CD8-positive, alpha-beta T cell (primary cell): ENCODE measurements at places on chromosomes 2 and 18.

DNA sequence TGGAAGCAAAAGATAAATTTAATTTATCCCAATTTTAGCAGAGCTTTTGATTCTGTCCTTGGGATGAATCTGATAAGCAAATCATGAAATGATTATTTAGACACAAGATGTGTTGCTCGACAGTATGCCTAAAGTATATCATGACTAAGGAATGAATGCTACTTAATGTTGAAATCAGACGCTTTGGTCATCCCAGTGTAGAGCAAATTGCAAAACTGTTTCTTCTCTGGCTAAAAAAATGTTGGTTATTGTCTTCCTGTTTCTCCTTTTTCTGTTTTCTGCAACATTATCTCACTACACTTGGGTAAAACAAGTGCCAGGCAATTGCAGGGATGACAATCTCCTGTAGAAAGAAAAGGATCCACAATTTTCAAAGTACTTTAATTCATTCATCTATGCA is 66.4 kb downstream of the BABAM2 start:
- no peak for DNase-seq

DNA sequence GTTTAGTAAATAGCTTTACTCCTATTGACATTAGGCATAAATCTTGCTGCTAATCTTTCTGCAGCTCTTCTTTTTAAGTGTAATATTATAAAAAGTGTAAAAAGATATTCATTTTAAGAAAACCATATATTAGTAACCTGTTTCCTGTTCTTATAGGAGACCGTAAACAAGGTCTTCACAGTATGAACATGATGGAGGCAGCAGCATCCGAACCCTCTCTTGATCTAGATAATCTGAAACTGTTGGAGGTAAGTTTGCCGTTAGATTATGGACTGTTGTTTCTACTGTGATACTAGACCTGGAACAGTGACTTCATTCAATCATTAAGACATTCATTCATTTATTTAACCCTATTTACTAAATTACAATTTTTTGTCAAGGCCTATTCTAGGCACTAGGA is 120.0 kb upstream of the FAM117B start:
- no peak for DNase-seq

GRCh38 chr2:100535855-100536254 is 26.9 kb upstream of the PDCL3 start:
- DNase-seq = no peak

GRCh38 chr2:281381-281780 is 6.5 kb downstream of the ALKAL2 start:
- DNase-seq = no peak

DNA sequence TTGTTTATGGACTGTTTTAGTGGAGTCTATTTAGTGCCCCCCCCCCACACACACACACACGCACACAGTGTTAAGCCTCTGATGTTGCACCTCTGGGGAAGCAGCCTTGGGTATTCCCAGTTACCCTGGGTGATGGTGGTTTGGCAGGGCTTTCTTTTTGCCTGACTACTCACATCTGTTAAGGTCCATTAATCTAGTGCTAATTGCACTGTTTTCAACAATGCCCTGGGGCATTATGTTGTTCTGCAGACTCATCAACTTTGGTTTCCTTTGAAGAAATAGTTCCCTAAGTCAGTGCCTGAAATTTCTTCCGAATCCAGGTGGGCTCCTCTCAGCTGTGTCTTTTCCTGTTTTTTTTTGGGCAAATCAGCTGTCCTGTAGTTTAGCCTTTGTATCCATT is 34.7 kb downstream of the SPOPL start:
- no peak for DNase-seq

GRCh38 chr2:161118722-161119121 is 41.5 kb upstream of the TANK start:
- DNase-seq = no peak

DNA sequence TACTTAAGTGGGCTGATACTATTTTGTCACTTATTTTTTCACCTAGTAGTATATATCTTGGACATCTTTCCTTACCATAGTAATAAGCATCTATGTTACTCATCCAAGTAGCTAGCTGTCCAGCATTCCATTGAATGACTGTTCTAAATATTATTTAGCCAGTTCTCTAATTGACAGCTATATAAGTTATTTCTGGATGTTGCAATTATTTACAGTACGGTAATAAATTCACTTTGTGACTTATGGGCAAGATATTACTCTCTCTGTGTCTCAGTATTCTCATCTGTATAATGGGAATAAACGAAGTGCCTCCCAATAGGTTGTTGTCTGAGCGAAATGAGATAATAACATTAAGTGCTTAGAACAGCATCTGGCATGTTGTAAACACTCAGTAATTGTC is 46.6 kb upstream of the AGAP1 start:
- DNase-seq = no peak

- DNase-seq = no peak
Measured at GRCh38 chr2:99420031-99420430, 69.8 kb downstream of the REV1 start.

GRCh38 chr2:42029171-42029570 is 18.6 kb upstream of the PKDCC start:
- DNase-seq = no peak

DNA sequence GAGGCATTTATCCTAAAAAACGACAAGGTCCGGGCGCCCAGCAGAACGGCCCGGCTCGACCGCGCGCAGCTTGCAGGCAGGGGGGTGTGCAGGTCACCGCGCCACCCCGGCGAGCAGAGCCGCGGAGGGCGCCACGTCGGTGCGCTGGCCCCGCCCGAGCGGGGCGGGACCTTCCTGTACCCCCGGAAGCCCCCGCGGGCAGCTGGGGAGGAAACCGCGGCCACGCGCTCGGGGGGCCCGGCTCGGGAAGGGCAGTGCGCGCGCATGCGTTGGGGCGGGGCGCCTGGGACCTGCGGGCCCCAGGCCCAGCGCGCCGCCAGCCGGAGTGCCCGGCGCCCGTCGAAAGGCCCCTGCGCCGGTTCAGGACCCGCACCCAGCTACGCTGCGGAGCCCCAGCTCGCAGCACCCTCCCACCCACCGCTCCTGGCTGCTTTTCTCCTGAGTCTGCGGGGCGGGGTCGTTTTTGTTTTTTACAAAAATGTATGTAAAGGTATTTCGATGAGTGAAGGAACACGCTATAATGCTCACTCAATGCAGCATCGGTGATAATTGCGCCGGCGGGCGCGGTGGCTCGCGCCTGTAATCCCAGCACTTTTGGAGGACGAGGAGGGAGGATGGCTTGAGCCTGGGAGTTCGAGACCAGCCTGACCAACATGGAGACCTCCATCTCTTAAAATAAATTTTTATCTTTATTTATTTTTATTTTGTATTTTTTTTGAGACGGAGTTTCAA is 47.7 kb upstream of the POMC start:
- DNase-seq = peak; percentile 93

GRCh38 chr2:188524519-188525113 is 232.9 kb downstream of the GULP1 start:
- no peak for DNase-seq

DNA sequence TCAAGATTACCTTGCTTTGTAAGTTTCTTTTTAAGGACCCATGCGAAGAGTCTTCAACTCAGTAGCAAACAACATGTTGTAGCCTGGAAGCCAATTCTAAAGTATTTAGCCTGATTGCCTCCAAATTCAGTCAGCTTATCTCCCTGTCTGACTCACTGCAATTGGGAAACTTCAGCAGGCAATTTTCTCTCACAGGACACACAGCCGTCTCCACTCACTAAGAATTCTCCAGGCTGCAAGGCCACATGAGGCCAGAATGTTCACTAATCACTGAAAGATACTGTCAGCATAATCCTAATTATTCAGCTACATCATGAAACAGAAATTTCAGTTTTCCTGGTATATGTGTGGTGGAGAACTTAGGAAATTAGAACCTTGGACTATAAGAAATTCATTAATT is 78.1 kb upstream of the PDE1A start:
- no peak for DNase-seq

DNA sequence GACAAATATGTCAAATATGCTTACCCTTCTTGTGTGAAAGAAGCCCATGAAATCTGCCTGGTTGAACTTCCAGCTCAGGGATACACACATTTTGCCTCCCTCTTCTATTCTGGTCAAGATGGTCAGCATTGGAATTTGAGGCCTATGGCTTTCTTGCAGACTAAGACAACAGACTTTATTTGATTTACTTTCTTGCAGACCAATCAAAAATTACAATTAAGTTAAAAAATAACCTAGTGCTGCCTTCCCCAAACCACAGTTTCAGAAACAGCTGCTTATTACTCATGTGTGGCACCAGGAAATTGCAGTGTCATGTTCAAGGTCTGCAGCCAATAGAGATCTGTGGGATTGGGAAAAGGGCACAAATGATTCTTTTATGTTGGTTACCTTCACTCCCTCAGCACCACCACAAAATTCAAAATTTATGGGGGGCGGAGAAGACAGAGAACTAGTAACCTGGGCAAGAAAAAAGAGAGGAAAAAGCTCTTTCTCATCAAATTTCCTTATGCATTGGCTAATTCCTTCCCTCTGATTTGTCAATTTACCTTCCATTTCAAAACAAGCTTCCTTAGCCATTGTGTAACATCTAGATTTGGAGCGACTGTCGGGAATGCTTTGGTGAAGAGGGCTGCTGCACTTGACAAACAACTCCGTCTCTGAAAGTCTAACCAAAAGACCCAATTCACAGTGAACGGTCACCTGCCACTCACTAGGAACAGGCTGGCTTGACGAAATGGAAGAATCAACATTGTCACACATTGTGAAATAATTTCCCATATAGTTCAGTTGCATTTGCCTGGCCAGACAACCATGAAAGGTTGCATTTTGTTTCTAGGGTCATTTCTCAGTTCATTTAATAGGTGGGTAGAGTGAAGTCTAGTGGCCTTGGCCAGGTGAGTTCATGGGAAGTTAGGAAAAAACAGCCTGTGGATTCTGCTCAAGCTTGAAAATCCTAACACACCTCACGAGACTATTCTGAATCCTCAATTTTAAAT is 100.4 kb upstream of the FZD5 start:
- no peak for DNase-seq

DNA sequence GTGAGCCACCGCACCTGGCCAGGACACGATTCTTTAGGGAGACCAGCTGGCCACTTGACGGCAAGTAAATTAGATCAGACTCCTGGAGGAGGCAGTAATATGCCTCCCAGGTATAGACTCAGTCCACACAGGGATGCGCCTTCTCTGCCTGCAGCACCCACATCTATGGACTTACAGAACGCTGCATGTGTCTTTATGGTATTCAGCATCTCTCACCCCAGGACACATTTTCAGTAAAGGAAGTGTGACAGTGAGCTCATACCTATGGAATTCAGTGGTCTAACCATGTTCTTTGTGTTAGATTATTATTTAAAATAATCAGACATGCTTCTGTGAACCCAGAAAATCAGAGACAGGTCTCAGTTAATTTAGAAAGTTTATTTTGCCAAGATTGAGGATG is 5.9 kb upstream of the NARS1 start:
- DNase-seq = no peak

DNA sequence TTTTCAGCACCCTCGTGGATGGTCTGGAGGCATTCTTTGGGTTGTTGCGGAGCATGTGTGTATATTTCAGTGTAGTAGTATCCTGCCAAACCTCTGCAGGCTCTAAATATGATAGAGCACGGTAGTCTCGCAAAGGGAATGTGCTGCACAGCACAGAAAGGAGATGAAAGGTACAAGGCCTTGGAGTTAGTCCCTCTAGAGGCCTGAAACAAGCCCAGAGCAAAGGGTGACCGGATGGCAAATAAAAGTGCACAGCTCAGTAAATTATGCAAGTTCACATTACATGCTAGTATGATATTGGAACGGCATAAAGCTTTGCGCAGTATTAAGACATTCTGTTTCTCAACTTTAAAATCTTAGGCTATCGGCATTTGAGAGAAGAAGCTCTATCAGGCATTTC is 294.5 kb upstream of the REV1 start:
- no peak for DNase-seq

- no peak for DNase-seq
Measured at GRCh38 chr2:231597014-231597611, 4.4 kb downstream of the TEX44 start.

GRCh38 chr18:22471546-22472131 is 53.9 kb upstream of the CTAGE1 start:
- DNase-seq = no peak

- DNase-seq = no peak
Measured at GRCh38 chr2:135785032-135785431, 43.4 kb downstream of the UBXN4 start.
